T follicular helper cell (primary cell): ENCODE measurements at places on chromosomes 7 and 10.

- DNase-seq: no peak
Observed at GRCh38 chr7:36396150-36396549, 6.5 kb downstream of the ANLN start.

GRCh38 chr10:128571745-128572144 lies 445.5 kb upstream of the MKI67 start:
- DNase-seq: no peak

DNA sequence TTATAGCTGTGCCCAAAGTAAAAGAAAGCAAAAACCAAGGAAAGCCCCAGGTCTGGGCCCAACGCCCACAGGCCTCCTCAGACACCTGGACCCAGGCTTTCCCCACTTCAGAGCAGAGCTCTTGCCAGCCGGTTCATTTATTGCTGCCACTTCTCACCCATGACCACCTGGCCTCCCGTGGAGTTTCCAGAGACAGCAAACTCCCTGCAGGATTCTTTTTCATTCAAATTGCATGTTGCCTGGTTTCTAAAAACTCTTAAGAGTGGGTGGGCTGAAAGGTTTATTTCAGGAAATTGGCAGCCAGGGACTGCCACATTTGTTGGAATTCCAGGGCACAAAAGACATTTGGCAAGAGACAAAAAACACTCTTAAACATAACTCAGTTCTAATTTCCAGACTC lies 4.7 kb downstream of the VOPP1 start:
- DNase-seq: no peak

- DNase-seq: no peak
Observed at GRCh38 chr10:110576220-110576619, 8.7 kb downstream of the SMC3 start.

DNA sequence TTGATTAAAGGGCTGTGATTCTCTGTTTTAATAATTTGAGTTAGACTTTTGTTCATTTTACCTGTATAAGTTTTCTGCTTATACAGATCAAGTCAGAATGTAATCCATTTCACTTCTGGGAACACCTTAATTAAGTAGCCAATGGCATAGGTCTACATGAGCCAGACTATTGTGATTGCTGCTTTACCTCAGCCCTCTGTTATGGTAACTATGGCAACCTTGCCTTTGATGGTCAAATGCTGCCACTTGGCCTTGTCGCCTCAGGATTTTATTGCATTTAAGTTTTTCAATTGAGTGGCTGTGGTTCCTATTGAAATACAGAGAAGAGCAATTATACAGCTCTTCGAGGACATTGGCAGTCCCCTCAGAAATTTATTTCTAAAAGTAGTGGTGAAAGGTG lies 64.3 kb upstream of the TMEM106B start:
- no peak for DNase-seq

GRCh38 chr7:108234281-108234680 lies 104.1 kb upstream of the LAMB4 start:
- no peak for DNase-seq

DNA sequence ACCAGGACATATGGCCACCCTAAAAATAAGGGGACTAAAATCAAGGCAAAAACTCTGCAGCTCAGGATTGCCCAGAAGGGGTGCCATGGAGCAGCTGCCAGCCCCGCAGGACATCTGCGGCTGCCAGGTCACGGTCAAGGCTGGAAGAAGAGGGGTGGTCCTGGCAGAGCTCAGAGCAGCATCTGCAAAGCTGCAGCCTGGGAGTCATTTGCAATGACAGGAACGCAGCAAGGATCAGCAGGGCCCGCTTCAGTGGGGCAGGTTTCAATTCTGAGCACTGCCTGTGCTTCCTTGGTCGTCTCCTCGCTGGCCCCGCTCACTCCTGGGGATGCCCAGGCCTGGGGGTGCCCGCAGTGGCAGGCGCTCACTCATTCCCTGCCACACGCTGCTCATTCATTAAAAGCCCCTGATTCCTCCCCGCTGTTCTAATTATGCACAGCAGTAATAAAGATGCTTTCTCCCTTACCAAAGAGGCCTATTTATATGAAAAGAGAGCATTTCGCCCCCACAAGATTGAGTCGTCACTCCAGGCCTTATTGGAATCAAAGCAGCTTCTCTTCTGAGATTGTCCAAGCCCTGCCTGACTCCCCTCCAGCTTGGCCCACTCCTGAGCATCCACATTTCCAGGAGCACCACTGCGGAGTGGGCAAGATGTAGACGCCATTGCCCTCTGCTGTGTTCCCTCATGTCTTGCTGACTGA lies 4.6 kb downstream of the HSPA12A start:
- no peak for DNase-seq

- DNase-seq: no peak
Observed at GRCh38 chr10:64067009-64067606, 545.9 kb downstream of the REEP3 start.

DNA sequence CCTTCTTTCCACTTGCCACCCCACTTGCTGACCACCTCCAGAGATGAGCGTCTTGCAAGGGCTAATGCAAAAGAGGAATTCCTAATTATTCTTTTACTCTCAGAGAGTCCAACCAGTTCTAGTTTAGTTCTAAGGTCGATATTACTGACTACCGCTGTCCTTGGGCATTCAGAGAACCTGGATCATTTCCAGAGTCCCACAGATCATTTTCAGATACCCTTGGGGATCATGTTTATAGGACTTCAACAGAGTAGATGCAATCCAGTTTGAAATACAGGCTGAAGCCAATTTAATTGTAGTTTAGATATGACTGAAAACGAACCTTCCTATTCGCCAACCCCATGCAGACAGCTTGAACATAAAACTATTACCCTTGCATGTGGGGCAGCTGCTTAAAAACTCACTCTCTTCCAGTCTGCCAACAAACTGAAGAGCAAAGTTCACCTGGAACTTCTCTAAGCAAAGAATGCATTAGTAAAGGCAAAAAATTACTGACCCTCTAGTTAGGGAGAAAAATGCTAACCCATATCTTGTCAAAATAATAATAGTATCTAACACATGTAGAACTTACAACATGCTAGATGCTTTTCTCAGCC lies 22.4 kb downstream of the CFAP69 start:
- DNase-seq: no peak

- peak; percentile 4 for DNase-seq
Observed at GRCh38 chr7:30594048-30594539, 584 bp upstream of the GARS1 start.

DNA sequence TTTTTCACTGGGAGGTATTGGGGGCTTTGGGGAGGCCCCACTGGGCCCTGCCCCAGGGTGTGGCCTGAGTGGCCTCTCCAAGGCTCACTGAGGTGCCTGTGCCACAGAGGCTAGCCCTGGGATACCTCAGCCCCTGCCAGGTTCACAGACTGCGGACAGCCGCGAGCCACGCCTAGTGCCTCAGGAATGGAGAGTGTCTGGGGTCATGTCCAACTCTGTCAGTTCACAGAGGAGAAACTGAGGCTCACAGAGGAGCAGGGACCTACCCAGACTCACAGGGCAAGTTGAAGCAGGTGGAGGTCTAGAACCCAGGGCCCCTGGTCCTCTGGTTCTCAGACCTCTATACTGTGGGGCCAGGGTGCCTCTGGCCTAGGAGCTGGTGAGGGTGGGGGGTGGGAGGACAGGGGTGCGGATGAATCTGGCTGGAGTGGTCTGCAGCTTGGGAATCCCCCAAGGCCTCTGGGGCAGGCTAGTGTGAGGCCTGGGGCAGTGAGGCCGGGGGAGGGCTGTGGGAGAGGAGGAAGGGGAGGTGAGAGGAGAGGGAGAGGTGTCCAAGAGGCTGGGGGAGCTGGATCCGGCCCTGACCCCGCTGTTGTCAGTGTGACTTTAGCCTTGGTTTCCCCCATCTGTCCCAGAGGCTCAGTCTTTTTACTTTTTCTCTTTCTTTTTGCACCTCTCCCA lies 20.0 kb downstream of the NEURL1 start:
- DNase-seq: no peak

- DNase-seq: no peak
Observed at GRCh38 chr7:140521421-140521820, 42.1 kb upstream of the MKRN1 start.

- DNase-seq: no peak
Observed at GRCh38 chr7:130293521-130293920, 560 bp downstream of the CPA4 start.

- no peak for DNase-seq
Observed at GRCh38 chr10:69682955-69683474, 53.0 kb downstream of the FAM241B start.

DNA sequence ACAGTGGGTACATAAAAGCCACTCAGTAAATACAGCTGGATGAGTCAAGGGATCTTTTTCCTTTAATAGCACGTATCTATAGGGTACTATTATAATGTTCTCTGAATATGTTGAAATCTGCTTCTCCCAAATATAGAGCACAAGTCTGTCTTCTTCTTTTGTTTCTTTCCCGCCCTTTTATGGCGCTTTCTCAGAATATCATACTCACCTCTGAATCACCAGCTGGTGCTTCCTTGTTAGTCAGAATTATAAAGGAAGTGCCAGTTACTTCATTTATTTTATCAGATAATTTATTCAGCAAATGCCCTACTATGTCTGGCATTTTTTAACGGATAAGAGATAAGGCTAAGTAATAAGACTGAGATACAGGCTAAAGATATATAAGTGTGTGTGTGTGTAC lies 772.9 kb downstream of the SORCS3 start:
- no peak for DNase-seq

DNA sequence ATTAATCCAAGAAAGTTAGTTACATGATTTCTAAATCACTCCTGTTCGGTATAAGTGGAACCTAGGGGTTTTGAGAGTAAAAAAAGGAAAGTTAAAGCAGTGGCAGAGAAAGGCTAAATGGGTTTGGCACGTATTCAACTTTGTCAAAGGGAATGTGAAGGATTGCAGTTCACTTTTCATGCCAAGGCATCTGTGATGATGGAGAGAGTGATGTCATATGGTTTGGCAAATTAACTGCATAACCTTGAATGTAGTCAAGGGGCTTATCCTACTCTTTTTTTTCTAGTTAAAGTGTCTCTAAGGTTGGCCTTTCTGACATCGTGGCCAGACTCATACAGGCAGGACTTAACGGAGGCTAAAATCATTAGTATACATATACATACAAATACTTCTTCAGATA lies 277.8 kb downstream of the EXOC4 start:
- no peak for DNase-seq

GRCh38 chr10:63744060-63744941 lies 223.1 kb downstream of the REEP3 start:
- no peak for DNase-seq

GRCh38 chr7:146067880-146068279 lies 48.7 kb upstream of the CNTNAP2 start:
- no peak for DNase-seq

GRCh38 chr10:33390046-33390445 lies 55.6 kb upstream of the NRP1 start:
- DNase-seq: no peak

DNA sequence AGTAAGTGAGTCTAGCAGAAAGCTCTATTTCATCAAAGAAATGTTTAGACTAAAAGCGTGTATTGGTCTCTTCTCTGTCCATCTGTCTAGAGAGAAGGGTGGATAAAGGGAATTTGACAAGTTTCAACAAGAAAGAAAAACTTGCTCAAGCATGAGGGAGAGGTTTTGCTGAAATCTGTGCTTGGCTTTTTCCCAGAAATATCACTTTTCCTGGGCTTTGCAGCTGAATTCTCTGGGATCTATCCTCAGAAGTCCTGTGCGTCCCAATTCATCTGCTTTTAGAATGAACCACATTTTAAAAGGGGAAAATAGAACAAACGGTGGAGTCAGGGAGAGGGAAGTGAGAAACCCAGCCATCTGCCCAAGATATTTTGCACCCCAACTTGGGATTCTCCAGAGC lies 59.6 kb upstream of the CELF2 start:
- DNase-seq: no peak

- no peak for DNase-seq
Observed at GRCh38 chr10:20091698-20092097, 275.5 kb downstream of the PLXDC2 start.

- no peak for DNase-seq
Observed at GRCh38 chr7:157904866-157905570, 568.2 kb downstream of the DNAJB6 start.

GRCh38 chr10:101055411-101055810 lies 6.4 kb upstream of the KAZALD1 start:
- no peak for DNase-seq

DNA sequence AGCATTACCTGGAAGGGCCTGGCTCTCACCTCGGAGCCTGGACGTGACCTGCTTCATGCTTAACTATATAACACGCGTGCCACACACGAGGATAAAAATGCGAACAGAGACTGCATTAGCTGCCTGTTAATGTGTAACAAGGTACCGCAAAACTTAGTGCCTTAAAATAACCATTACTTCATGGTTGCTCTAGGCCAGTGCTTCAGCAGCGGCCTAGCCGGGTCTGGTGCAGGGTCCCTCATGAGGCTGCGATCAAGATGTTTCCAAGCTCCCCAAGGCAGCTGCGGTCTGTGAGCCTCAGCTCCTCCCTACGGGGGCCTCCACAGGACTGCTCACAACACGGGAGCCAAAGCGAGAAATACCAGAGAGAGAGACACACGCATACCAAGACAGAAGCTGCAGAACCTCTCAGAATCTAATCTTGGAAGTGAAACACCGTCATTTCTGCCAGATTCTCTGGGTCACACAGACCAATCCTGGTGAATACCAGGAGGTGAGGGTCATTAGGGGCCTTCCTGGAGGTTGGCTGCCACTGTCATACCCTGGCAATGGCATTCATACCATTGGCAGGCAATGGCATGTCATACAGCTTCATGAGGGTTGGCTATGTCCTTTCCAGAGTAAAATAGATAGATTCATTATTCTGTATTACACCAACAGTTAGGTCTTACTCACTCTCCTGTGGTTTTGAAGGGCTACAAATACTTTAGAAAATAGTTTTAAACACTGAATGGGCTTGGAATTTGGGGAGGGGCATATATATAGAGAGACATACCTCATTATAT lies 94.5 kb downstream of the HIPK2 start:
- no peak for DNase-seq

GRCh38 chr10:93334181-93334580 lies 148.0 kb downstream of the MYOF start:
- DNase-seq: no peak

GRCh38 chr7:144142187-144142586 lies 19.2 kb downstream of the OR2A14 start:
- DNase-seq: no peak

GRCh38 chr10:48651839-48652238 lies 32.8 kb upstream of the WDFY4 start:
- DNase-seq: no peak

- no peak for DNase-seq
Observed at GRCh38 chr10:34670081-34670480, 145.0 kb downstream of the PARD3 start.
